ENCODE measurements at places on chromosomes 16 and 17.

- no peak for DNase-seq
Measured at GRCh38 chr16:78485188-78485916, 385.9 kb downstream of the WWOX start.

GRCh38 chr16:48822431-48822830, 212.5 kb upstream of the N4BP1 start:
- DNase-seq, result no peak

GRCh38 chr17:40542558-40543411, 22.5 kb downstream of the CCR7 start:
- DNase-seq, result no peak

DNA sequence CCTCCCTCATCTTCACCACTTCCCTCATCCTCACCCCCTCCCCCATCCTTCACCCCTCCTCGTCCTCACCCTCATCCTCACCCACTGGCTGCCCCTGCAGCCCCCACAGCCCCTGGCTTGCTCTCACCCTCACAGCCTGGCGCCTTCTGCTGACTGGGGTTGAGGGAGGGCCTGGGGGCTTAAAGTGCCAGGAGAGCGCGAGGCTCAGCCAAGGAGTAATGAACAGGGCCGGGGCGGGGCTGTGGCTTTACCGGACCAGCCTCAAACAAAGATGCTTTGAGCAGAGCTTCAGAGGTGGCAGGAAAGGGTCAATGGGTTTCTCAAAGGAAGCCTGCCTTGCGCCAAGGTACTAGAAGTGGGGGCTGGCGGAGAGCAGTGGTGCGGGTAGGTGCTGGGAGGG, at the start of gene PRSS33:
Gene PRSS33, minus strand, starts transcription at position 155 of the 400 bp plus-strand sequence. CDS start 1,013 bp downstream, outside the sequence.
- DNase-seq, result no peak

GRCh38 chr17:51046514-51047384, 73.9 kb downstream of the SPAG9 start:
- DNase-seq, result no peak

GRCh38 chr16:12697437-12697836, 106.2 kb downstream of the CPPED1 start:
- no peak for DNase-seq

- DNase-seq, result no peak
Measured at GRCh38 chr17:36994438-36994837, 45.7 kb downstream of the AATF start.

DNA sequence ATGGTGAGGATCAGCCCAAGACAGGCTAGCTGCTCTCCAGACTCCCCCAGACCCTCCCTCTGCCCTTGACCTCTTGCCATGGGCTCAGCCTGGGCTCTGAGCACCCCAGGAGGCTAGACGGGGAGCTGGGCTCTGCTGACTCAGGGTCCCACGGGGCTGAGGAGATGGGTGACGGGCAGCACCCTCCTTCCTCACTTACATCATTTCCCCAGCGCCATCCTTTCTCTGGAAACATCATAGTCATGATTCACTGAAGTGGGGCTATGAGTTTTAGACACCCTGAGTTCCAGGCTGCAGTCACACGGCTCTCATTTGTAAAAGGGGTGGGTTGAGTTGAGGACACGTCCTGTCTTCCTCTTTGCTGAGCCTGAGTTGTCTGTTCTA, 3.0 kb upstream of the ITGAX start:
- no peak for DNase-seq

- no peak for DNase-seq
Measured at GRCh38 chr17:40793832-40794231, 5.9 kb downstream of the KRT28 start.

GRCh38 chr17:28446716-28447395, 26.6 kb upstream of the SLC13A2 start:
- no peak for DNase-seq

GRCh38 chr16:11689031-11689840, 21.0 kb downstream of the SNN start:
- no peak for DNase-seq

Data from activated gamma-delta T cell (primary cell).